NCI-H774 (cell line): ENCODE measurements at places on chromosomes 5 and 9.

- no peak for DNase-seq
Observed at GRCh38 chr9:123689701-123690428, 240.1 kb downstream of the DENND1A start.

- peak; percentile 25 for DNase-seq
Observed at GRCh38 chr9:125894566-125894965, 147.4 kb downstream of the PBX3 start.

DNA sequence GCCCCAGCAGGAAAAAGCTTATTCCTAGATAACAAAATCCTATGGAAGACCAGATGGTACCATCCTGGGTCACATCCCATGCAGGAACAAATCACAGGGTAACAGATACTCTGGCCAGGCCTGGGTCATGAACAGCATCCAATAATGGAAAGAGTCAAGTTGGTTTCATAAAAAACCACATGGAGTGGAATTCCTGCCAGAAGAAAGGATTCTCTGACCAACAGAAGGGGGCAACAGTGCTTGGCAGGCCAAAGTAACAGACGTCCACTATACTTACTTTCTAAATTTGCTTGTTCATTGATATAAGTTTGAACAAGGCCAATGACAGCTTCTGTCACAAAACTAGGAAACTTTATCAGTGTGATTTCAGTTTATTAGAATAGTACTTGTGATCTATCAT is 273.5 kb downstream of the ARRDC3 start:
- no peak for DNase-seq

- DNase-seq = no peak
Observed at GRCh38 chr5:178143901-178144300, 9.8 kb downstream of the NHP2 start.

DNA sequence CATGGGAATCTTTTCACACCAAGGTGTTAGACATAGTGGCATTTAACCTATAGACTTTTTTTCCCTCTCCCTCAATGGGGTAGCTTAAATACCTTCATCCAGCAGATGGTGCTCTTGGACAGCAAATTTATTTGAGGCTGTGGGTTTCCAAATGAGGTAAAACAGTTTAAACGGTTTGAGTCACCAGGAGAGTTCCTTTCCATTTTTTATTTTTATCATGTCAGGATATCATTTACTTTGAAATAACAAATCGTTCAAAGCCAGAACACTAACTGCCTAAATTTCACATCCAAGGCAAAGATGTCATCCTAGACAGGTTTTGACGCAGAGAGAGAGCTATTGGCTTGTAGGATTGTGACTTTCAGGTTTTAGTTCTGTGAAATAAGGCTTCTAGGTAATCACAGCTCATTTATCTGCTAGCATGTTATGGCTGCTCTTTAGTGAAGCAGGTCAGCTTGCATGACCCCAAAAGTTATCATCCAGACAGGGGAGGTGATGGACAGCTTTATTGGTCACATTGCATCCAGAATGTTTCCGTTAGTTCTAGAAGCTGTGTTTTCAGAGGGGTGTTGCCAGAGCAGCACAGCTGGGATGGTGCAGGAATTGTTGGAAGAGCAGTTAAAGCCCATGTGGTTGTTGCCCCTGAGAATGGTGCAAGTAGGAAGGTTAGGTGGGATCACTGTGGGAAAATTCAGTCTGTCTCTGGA is 69.8 kb downstream of the KDM4C start:
- peak; percentile 24 for DNase-seq

- DNase-seq = no peak
Observed at GRCh38 chr5:117414926-117415325, 840.3 kb upstream of the SEMA6A start.

DNA sequence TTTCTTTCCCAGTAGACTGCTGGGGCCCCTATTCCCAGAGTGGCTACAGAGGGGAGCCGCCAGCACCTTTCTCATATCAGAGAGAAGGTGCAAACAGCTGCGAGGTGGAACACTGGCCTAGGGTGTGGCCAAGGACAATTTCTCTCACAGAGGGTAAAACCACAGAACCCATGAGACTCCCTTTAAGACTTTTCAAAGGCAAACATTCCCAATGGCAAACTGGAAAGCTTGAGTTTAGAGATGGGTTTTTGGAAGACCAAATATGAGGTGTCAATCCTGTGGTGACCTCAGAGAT is 335.1 kb upstream of the PIK3R1 start:
- DNase-seq = no peak

DNA sequence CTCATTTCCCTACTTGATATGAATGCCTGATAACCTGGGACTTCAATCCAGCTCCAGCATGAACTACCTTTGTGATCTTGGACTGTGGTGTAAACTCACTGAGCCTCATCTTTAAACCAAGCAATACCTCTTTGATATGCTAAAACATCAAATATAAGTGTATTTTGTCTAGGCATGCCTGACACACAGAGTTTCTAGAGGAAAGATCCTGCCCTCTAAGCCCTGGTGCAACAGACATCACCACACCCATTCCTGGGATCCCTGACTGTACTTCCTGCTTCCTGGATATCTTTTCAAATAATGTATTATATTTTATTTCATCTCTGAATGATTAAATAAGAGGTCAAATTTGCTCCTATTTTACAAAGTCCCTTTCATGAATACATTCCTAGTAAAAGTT is 55.8 kb downstream of the ANXA2R start:
- no peak for DNase-seq

- DNase-seq = no peak
Observed at GRCh38 chr5:171524466-171524865, 105.0 kb downstream of the FGF18 start.

DNA sequence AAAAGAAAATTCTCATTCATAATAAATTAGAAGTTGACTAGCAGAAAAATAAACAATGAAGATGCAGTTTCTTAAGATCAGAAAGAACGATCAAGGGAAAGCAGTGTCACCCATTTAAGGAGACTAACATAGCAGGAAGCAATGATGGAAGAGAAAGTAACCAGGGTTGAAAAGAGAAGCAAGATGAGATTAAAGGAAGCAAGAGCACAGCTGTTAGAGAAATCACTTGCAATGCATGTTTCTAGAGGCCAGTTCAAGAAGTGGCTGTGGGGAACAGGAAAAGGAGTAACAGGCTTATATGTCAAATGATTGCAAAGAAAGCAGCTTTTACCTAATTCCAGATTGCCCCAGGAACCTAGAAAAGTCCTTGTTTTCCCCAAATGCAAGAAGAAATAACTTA is 46.8 kb upstream of the SLC1A1 start:
- no peak for DNase-seq

DNA sequence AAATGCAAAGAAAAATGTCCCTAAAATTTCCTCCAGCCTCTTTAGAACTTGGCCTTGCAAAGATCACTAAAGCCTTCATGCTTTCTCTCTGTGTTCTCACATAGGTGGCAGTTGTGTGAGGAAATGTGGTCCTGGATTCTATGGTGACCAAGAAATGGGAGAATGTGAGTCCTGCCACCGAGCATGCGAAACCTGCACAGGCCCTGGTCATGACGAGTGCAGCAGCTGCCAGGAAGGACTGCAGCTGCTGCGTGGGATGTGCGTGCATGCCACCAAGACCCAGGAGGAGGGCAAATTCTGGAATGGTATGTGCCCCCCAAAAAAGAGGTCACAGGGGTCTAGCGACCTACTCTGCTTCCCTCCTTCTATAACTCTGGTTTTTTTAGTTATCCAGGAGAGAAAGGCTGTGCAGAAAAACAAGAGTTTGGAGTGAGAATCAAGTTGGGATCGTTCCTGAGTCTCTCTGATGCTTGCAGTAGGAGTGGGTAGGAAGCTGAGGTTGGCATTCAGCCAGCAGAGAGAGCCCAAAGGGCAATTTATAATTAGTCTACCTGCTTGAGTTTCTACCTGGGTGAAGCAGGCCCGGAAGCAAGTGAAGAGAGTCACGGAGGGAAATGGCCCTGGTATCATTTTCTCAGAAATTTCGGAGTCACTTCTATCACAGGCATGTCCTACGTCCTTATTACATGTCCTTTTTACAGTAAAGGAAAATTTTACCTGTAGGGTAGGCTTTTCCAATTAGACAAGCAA is 97.5 kb downstream of the RFK start:
- no peak for DNase-seq

- DNase-seq = no peak
Observed at GRCh38 chr5:56313004-56313531, 79.9 kb upstream of the ANKRD55 start.

DNA sequence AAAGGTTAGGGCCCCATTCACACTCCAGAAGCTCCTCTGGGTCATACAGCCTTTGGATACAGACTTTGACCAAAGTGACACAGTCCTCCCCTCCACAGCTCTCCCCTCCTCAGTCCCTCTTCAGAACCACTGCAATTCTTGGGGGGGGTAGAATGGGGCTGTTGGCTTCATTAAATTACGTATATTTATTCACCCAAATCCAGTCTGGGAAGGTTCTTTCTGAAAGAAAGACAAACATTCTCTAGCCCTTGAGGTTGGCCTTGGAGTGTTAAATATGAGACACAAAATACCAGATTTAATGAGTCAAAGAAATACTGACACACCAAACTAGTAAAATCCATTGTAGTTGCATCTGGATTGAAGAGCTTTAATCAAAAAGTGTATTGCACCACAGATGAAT is 16.1 kb downstream of the ARPC5L start:
- DNase-seq = no peak

- DNase-seq = no peak
Observed at GRCh38 chr9:22033012-22033630, 24.0 kb upstream of the CDKN2B start.

DNA sequence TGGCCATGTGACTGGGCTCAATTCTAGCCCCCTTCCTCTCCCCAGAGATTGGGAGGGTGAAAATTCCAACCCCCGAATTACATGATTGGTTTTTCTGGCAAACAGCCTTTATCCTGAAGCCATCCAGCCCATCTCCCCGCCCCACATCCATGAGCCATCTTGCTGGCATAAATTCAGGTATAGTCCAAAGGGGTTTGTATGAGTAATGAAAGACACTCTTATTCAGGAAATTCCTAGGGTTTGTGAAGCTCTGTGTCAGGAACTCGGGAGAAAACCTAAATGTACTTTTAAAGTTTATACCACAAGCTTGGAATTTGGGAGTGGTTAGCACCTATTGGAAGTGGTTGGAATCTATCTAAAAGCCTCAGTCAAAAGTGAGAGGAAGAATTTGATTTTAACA is 80.6 kb upstream of the SIMC1 start:
- no peak for DNase-seq

GRCh38 chr5:174410716-174411478 is 313.5 kb upstream of the MSX2 start:
- no peak for DNase-seq

GRCh38 chr5:79962575-79963222 is 28.4 kb downstream of the MTX3 start:
- no peak for DNase-seq

DNA sequence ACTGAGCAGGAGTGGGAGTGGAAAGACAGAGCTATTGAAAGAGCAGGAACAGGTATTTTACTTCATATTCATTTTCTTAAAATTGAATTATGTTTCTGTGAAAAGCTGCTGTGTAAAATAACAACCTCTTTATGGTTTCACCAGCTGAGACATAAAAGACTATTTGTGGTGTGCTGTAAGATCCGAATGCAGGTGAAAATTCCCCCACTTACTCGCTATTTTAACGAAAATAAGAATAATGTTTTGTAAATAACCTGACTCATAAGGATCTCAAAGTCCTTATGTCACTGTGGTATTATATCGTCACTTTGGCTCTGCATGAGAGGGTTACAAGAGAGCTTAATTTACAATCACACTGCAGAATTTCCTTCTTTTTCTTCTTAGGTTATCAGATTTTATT is 65.3 kb upstream of the NFIB start:
- DNase-seq = no peak

- no peak for DNase-seq
Observed at GRCh38 chr5:73946919-73947602, 321.1 kb downstream of the ARHGEF28 start.

- no peak for DNase-seq
Observed at GRCh38 chr5:65768723-65769346, 46.8 kb downstream of the NLN start.
